Activated CD4-positive, alpha-beta T cell treated with anti-CD3 and anti-CD28 coated beads for 48 hours (primary cell): ENCODE measurements at places on chromosomes 16 and 17.
A peak's percentile ranks its signal among the peaks of the same experiment; 100 is the strongest.

GRCh38 chr16:19410435-19411171, 7.1 kb upstream of the TMC5 start:
- DNase-seq: peak; percentile 9

- DNase-seq: no peak
Observed at GRCh38 chr16:3953728-3954410, 73.4 kb upstream of the CREBBP start.

GRCh38 chr16:1762196-1762878, 9.0 kb downstream of the NME3 start:
- DNase-seq: no peak

GRCh38 chr17:50661348-50661747, 26.7 kb downstream of the ABCC3 start:
- no peak for DNase-seq

GRCh38 chr16:25912321-25912720, 220.6 kb downstream of the HS3ST4 start:
- no peak for DNase-seq

- no peak for DNase-seq
Observed at GRCh38 chr17:67420994-67421393, 43.9 kb downstream of the PITPNC1 start.

DNA sequence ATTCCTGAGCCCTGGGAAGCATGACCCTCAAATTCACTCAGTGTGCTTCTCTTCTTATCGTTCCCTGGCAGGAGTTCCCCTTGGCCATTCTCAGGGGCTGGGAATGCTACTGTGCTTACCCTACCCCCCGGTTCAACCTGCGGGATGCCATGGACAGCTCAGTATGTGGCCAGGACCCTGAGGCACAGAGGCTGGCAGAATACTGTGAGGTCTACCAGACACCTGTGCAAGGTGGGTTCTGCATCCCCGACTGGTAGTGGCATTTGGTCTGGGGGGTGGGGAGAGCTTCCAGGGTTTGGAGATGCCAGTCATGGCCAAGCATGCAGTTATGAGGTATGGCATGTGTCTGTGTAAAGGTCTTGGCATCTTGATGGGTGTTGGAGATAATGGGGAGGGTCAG, 39.4 kb downstream of the WSCD1 start:
- DNase-seq: no peak
